ENCODE measurements at places on chromosomes 12 and 14.

DNA sequence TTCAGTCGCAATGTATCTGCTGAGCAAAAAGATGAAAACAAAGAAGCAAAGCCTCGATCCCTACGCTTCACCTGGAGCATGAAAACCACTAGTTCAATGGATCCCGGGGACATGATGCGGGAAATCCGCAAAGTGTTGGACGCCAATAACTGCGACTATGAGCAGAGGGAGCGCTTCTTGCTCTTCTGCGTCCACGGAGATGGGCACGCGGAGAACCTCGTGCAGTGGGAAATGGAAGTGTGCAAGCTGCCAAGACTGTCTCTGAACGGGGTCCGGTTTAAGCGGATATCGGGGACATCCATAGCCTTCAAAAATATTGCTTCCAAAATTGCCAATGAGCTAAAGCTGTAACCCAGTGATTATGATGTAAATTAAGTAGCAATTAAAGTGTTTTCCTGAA is 19.8 kb downstream of the CKB start:
- no peak for DNase-seq

DNA sequence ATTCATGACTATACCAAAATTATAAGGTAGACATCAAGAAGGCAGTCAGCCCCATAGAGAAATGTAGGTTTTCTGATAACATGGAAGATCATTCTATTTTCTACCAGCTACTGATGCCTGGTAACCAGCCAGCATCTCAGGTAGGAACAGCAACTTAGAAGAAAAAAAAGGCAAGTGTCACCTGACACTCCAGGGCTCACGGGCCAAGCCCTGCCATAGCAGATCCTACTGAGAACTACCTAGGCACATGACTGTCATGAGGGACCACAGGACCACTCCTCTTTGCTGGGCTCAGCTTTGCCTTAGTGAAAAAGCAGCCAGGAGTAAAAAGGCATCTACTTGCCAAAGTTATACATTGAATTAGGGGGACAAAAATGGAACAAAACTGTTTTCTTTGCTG is 33.4 kb downstream of the CORO1C start:
- no peak for DNase-seq

DNA sequence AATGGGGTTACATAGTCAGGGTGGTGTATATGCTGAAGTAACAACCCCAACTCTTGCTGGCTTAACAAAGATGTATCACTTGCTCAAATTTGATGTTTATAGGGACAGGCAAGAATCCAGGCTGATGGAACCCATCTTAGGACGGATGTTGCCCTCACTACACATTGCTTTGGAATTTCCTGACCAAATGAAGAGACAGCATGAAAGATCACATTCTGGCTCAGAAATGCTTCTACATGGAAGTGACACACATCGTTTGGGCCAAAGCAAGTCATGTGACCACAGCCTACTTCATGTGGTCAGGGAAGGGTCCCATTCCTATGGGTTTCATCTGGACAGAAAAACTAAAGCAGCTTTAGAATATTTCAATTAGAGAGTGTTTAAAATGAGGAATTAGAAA is 345.8 kb downstream of the TMEM132D start:
- no peak for DNase-seq

- DNase-seq = no peak
Measured at GRCh38 chr12:124750787-124751471, 112.7 kb downstream of the SCARB1 start.

DNA sequence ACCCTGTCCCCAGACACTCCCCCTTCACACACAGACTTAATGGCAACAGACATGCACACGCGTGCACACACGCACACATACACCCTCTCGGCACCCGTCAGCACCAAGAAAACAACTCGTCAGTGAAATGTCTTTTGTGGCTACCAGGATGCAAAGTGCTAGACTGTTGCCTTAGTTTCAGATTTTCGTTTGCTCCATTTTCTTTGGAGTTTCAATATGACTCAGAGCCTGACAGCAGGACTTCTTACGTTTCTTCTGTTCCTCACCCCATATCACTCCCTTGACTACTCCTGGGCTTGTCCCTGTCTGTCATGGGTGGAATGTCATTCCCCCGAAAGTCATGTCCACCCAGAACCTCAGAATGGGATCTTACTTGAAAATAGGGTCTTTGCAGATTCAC is 182.9 kb downstream of the GLT1D1 start:
- no peak for DNase-seq

DNA sequence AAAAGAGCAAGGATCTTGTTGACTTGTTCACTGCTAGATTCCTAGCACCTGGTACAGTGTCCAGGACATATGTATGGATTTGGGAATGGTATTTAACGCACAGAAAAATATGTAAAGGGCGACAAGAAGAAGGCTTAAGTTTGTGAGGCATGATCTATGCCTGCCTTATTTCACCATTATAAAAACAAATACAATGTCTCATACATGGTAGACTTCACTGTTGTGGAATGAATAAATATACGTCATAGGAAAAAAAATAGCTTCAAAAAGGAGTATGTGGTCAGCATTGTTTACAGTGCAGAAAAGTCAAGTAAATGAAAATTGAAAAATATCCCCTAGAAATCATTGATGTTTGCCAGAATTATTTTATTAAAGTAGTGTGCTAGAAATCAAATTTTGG is 30.0 kb downstream of the HCFC2 start:
- no peak for DNase-seq

DNA sequence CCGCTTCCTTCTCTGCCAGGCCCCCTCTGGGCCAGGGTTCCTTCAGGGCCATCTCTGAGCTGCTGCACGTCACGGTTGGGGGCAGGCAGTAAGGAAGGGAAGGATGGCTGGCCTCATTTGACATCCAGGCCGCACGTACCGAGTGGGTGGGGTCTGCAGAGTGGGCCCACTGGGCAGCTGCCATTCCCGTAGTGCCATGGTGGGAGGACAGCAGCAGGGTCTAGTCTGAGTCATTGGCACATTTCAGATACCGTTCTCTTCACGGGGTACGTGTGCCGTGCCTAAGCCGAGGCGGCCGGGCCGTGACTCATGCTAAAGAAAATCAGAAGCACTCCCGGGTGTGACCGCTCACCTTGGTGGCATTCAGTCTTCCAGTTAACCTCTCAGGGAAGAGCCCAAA is 43.9 kb downstream of the IL31 start:
- no peak for DNase-seq

DNA sequence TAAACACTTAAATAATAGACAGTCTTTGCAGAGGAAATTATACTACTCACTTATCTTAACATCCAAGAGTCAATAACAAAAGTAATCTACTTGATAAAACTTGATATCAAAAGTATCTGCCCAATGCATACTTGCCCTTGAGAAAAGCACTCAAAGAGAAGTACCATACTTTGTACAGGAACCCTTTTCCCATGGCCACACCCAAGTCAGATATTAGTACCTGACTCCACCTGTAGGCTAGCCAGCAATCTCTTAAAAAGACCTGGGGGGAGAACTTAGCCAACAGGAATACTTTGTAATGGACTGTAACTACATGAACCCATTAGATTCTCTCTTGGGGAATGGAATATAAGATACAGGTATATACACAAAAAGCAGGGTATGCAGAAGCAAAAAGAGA is 99.6 kb upstream of the HECTD1 start:
- no peak for DNase-seq

DNA sequence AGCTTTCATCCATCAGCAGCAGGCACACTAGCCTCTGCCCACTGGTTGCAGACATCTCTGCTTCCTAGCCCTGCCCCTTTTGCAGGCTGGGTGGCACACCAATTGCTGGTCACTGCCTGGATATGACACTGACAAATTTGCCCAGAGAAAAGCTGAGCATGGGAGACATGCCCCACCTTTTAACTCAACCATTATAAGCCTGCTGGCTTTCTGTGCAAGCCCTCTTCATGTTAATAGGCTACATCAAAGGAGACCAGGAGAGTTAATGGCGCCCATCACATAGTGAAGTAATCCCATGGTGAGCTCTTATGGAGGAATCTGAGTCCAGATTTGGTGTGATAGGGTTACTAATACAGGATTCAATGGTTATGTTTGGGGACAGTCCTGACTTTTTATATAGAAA is 139.2 kb downstream of the KICS2 start:
- no peak for DNase-seq

GRCh38 chr12:80864046-80864735 is 73.5 kb downstream of the LIN7A start:
- no peak for DNase-seq

DNA sequence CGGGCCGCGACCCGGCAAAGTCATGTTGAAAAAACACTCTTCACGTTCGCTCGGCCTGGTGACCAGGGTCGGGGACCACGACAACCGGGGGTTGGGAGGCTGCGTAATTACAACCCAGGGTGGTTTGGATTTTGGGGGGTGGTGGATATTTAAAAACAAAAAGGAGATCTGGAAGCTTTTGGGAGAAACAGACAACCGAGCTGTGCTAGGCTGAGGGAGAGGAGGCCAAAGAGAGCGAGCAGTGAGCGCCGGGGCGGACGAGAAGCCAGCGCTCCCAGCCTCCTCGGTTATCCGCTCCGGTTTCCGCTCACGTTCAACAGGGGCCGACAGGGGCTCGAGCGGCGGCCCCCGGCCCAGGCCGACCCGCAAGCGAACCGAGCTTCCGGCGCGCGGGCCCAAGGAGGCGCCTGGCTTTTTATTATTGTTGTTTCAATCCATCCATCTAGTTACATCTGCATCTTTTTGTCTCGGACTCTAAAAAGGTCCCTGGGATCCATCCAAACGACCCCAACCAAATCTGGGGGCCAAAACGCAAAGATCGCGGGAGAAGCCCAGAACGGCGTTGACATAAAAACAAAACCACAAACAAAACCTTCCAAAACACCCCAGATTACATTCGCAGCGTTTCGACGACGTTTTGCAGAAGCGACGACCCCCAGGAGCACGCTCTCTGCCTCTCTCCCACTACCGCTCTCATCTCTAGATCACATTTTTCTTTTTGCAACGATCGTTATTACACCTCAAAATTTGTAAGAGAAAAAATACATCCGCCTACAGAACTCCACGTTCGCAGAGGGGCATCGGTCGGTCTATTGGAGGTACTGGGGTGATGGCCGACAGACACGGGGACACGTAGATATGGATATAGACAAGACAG is 771 bp downstream of the OTX2 start:
- DNase-seq = no peak

Measured in effector CD8-positive, alpha-beta T cell (primary cell).